ENCODE measurements at places on chromosomes 16 and 17. TPM values are rescaled to one million over a fixed set of nuclear protein-coding genes. Genes with fewer than 3 reads are reported as not detected.
A peak's percentile ranks its signal among the peaks of the same experiment; 100 is the strongest.

Gene CD300LG
- 6.2 TPM for total RNA-seq

GRCh38 chr17:81188491-81188840, 22.4 kb upstream of the AATK start:
- no peak for DNase-seq

DNA sequence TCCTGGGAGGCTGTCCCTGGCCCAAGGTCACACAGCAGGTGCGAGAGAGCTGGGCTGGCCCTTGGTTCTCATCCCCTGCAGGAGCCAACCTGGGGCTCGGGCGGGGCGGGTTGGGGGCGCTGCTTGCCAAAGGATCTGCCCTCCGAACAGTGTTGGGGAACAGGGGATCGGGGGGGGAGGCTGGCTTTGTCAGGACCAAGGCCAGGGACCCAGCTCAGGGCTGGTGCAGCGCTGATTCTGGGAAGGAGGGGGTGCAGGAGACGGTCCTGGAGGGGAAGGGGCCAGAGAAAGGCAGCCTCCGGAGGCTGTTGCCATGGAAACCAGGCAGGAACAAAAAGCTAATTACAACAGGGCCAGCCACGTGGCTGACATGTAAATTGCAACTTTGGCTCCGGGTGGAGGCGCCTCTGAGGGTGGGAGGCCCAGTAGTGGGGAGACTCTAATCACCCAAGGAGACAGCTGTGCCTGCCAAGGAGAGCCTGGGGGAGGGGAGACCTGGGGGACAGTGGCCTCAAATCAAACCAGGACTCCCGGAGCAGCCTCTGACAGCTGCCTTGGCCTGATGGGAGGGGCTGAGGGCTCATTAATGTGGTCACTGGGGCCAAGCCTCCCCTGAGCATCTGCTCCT, 1.3 kb downstream of the TUBB3 start:
- no peak for DNase-seq

Gene CEP112
- 96.5 TPM for total RNA-seq

DNA sequence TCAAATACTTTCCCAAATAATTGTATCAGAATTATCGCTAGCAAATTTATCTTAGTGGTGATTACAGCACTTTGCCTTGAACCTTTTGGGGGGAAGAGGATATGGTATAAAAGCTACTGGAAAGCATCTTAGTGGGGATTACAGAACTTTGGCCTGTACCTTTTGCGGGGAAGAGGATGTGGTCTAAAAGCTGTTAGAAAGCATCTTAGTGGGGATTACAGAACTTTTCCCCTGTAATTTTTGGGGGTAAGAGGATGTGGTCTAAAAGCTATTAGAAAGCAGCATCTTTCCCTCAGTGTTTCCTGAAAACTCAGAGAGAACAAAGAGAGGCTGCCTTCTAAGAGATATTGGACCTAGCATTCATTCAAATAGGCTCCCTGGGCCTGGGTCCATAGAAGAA, 4.1 kb downstream of the SLFN12 start:
- no peak for DNase-seq

- no peak for DNase-seq
Measured at GRCh38 chr17:64500862-64501765, 4.3 kb upstream of the POLG2 start.

GRCh38 chr17:2282297-2282873, 21.2 kb downstream of the SMG6 start:
- no peak for DNase-seq

DNA sequence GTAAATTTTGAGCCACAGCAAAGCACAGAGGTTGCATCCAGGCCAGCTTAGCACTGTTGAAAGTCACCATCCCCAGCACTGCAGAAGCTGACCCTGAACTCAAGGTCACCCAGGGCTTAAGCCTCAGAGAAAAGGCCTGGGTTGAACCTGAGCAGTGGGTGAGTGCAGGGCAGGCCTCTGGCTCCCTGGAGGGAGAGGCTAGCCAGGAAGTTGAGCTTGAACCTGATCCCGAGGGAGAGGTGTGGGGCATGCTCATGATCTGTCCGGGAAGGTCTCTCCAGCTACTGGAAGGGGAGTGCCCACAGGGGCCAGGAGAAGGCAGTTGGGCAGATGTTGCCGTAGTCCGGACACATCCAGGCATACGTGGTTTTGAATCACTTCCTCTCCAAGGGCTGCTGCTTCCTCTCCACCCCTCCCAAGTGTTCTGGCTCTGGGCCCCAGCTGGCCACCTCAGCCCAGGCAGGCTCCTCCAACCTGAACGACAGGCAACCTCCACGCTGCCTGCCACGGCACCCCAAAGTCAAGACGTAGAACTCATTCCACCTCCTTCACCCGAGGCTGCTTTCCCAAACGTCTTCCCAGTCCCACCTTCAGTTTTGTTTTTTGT, 18.4 kb downstream of the CARHSP1 start:
- DNase-seq, result peak; percentile 27
